ENCODE measurements at places on chromosomes 5 and 9. TPM values are rescaled to one million over a fixed set of nuclear protein-coding genes. Genes with fewer than 3 reads are reported as not detected.

Gene TLX3
- total RNA-seq = not detected

Gene SLC25A48
- total RNA-seq = not detected

Gene PCDHB9
- total RNA-seq = 0.30 TPM

Gene CCL27
- total RNA-seq = 0.47 TPM

Gene SAXO1
- total RNA-seq = 0.08 TPM

Gene NMUR2
- not detected for total RNA-seq

Gene RGS7BP
- total RNA-seq = 0.83 TPM

Gene TRIM7
- 2.9 TPM for total RNA-seq

Gene ARL10
- 7.3 TPM for total RNA-seq

Gene RNF44
- 2.1 TPM for total RNA-seq

Gene SCGB3A2
- not detected for total RNA-seq

Gene KCNV2
- total RNA-seq = not detected

Gene SOX30
- not detected for total RNA-seq

Gene PRR7
- total RNA-seq = 2.0 TPM

Gene CYSRT1
- total RNA-seq = 0.12 TPM

Gene PCDHB14
- 0.59 TPM for total RNA-seq

Gene LEAP2
- 0.08 TPM for total RNA-seq

Measured in smooth muscle cell of the coronary artery (primary cell).